GM12865 (cell line): ENCODE measurements at places on chromosomes 11 and 22.

DNA sequence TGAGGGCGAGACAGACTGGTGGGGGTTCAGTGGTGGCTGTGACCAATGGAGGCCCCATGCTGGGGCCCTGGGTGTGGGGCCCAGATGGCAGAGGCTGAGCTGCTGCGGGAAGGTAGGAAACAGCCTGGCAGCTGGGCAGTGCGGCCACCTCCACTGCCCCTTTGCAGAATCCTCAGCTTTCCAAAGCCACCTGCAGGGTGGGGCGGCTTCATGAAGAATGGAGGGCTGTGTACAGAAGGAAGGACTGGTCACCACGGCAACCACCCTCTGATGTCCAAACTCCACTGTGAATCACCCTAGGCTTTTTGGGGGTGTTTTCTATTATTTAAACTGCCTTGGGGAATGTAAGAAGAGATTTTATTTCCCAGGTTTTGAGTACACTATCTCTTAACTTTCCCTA lies 166.3 kb upstream of the NAV2 start:
- DNase-seq: no peak

DNA sequence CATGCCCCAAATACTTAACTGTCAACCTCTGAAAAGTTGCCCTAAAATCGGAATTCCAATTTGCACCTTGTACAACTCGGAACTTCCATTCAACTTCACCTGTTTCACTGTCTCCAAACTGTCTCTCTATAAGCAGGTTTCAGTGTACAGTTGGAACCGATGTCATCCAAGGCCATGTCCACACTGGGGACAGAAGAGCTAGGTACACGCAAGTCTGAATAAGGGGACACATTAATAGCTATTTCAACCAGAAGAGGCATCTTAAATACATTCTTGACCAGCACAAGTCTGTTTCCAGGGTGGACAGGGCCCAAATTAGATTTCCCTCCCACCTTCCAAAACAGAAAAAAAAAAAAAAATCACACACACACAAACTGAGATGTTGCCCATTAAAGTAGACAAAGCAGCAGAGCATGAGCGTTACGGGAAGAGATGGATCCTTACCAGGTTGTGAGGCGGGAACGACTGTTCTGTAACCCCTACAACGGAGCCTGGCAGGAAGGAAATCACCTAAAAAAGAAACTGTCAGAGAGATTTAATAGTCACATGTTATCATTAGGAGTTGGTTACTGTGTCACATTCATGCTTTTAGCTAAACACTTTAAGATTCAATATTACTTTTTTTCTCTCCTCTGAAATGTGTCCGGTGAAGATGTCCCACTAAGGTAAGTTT lies 1.7 kb downstream of the CREBZF start:
- no peak for DNase-seq

DNA sequence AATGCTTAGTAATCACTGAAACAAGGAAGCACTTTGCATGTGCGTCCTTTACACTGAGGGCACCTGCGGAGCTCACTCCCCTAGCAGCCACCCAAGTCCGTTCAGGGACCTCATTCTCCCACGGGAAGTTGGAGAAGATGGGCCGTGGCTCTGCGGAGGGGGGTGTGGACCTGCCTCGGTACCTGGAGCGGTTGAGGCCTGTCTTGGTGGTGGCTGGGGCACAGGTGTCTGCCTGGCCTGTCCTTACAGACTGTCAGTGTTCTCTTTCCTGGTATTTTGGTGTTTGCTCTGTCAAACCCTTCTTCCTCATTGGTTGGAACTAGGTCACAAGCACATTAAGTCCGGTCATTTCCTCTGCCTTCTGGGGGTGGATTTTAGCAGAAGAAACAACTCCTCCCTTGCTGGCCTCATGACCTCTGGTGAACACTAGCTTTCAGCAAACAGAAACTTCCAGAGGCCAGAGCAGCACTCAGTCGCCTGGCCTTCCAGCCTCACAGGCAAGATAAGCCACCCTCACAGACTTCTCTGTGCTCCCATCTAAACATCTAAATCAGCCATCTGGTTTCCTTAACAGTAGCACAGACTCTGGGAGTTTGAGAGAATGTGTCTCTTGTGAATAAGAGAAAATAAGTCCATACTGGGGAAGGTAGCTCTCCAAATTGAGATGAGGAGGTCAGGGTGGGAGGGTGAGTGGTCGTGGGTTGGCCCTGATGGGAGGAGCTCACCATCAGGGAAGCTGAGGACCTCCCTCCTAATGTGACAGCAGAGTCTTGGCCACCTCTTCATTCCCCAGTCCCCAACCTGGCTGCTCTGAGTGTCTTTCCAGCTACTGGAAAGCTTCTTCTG lies 8.6 kb downstream of the SNAP29 start:
- DNase-seq: no peak

- no peak for DNase-seq
These were observed 10.8 kb downstream of the PRR33 start for GRCh38 chr11:1880746-1881441.

GRCh38 chr11:72762641-72763304 lies 10.6 kb upstream of the ARAP1 start:
- DNase-seq: peak; percentile 80

- DNase-seq: no peak
These were observed 28.3 kb downstream of the SLC6A5 start for GRCh38 chr11:20627701-20628100.

DNA sequence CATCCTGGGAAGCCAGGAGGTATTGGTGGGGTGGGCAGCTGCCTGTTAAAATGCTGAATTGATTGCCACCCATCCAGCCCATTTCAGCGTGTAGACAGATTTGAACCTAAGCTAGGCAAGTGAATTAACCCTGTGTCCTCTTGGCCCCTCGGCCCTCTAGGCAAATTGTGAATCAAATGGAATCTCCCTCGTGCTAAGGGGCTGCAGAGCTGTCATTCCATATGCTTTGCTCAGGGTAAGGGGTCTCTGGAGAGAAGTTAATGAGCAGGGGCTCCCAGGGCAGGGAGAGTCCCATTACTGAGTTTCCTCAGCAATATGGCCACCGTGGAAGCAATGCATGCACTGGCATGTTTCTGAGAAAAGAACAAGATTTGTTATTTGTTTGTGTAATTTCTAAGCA lies 117.7 kb upstream of the RCN1 start:
- no peak for DNase-seq
